Liver (tissue), 10 donors: ENCODE measurements at places on chromosomes 5 and 9.

- no peak for DNase-seq
These were observed 66.3 kb downstream of the MRPL36 start for GRCh38 chr5:1733369-1733768.

DNA sequence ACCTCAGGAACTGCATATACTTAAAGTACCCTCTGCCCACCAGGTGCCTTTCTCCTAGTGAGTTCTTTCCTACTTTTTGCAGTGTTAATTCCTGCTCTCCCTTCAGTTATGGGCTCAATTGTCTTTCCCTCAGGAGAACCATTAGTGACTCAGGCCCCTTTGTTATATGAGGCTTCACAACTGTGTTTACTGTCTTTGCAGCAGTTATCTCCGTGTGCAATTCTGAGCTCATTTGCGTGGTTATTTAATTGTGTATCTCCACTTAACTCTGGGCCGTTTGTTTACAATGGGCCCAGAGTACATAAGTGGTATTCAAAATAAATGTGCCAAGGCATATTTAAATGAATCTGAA, 9.6 kb downstream of the FBXO38 start:
- no peak for DNase-seq

DNA sequence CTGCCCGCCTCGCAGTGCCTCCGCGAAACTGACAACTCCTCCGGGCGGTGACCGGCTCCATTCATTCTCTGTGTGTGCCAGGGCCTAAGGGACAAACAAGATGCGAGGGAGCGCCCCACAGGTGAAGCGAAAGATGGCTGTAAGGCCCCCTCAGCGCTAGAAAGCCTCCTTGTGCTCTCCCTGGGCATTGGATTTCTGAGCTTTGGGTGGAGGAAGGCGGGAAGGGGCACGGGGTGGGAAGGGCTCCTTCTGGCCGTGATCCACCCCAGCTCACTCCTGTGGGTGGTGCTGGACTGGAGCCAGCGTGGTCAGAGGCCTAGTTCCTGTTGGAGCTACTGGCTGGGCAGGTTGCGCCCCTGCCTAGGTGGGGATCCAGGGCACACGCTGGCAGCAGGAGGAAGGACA, 943 bp downstream of the GALNT12 start:
- no peak for DNase-seq

GRCh38 chr9:88544245-88544644, 9.3 kb downstream of the NXNL2 start:
- no peak for DNase-seq

GRCh38 chr9:72894342-72894741, 58.5 kb downstream of the ALDH1A1 start:
- no peak for DNase-seq
